Omental fat pad (tissue), 4 donors: ENCODE measurements at places on chromosomes 13 and 19.

DNA sequence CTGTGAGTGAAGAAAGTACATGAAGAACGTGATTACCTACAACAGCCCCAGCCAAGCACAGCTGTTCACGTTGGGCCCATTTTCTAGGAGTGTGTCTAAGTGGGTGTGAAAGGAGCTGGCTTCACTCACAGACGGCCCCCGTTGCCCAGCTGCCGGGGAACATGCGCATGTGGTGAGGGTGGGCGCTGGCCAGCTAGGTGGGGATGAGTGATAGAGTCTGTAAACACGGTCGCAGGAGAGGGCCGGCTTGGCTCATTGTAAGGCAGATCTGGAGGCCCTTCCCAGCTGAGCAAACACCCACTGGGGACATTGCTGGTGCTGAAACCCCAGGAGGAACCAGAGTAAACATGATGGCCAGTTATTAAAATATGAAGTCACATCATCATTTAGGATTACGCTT lies 160.5 kb downstream of the TEX29 start:
- DNase-seq: no peak

- DNase-seq: no peak
Observed at GRCh38 chr19:33300009-33300893, 2.1 kb downstream of the CEBPA start.

DNA sequence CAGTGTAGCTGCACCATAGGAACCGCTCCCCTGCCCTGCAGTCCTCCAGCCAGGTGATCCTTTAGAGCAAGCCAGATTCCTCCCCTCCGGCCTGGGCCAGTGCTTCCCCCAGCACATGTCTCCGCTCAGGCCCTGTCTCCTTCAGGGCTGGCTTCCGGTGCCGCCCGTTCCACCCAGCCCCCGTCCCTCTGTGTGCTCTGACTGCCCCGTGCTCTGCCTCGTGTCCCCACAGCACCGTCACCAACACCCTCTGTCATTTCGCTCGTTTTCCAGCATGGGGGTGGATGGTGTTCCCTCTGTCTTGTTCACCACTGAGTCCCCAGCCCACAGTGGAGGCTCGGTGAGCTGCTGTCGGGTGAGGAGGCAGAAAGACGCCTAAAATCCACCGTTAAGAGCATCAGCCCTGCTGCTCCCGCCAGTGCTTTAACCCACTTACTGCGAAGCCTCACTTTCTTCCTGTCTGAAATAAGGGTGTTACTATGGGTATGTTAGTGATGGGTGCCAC lies 54.5 kb downstream of the TSSK6 start:
- no peak for DNase-seq

GRCh38 chr13:76035711-76036110 lies 399.6 kb downstream of the LMO7 start:
- DNase-seq: no peak

- DNase-seq: no peak
Observed at GRCh38 chr13:102648046-102648445, 46.8 kb downstream of the METTL21C start.

DNA sequence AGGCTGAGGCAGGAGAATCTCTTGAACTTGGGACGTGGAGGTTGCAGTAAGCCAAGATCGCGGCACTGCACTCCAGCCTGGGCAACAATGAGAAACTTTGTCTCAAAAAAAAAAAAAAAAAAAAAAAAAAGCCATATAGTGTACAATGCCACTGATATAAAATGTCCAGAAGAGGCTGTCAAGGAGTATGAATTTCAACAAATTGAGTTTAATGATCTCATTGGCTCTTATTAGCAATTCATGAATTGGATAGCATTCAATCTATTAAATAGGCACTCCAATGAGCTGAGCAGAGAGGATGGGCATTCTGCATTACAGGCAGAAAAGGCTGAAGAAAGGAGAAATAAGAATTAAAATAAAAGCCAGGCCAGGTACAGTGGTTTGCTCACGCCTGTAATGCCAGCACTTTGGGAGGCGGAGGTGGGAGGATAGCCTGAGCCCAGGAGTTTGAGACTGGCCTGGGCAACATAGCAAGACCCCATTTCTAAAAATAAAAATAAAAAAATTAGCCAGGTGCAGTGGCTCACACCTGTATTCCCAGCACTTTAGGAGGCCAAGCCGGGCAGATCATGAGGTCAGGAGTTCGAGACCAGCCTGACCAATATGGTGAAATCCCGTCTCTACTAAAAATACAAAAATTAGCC lies 757 bp upstream of the LMNB2 start:
- DNase-seq: no peak

GRCh38 chr19:31139871-31140505 lies 209.2 kb downstream of the TSHZ3 start:
- DNase-seq: no peak

- DNase-seq: no peak
Observed at GRCh38 chr13:55517312-55517711, 1623.4 kb upstream of the PRR20A start.

- DNase-seq: no peak
Observed at GRCh38 chr19:38047641-38048040, 140.6 kb downstream of the SIPA1L3 start.

DNA sequence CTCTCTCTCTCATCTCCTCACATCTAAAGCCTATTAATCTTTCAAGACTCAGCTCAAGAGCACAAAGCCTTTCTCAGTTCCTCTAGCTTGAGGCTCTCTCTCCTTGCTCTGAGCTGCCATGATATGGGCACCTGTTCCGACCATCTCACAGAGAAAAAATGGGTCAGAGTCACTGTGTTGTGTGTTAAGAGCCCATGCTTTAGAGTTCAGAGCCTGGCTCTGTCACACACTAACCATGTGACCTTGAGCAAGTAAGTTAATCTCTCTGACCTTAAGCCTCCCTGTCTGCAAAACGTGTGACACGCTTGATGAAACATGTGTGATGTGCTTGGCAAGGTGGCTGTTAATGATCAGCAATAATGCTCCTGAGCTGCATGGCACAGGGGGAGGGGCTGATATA lies 245.2 kb downstream of the DLEU7 start:
- no peak for DNase-seq

DNA sequence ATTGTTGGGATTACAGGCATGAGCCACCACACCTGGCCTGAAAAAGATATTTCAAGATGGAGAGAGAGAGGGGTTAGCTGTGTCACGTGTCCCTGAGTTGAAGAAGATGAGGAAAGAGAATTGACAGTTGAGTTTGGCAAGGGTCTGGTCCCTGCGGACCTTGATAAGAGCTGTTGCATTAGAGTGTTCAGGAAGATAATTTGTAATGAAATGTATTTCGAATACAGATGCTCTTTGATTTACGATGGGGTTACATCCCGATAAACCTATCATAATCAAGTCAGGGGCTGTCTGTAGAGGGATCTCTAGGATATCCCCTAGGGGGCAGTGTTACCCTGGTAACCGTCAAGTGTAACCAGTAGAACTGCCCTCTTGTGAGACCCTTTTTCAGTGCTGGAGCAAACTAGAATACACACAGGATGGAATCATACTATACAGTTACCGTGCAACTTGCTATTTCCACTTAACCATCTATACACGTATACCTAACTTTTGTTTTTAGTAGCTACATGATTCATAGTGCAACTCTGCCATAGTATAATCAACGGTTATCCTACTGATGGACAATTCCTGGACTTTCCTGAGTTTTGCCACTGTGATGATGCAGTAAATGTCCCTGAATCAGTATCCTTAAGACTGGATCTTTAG lies 1.5 kb upstream of the ELOF1 start:
- no peak for DNase-seq

DNA sequence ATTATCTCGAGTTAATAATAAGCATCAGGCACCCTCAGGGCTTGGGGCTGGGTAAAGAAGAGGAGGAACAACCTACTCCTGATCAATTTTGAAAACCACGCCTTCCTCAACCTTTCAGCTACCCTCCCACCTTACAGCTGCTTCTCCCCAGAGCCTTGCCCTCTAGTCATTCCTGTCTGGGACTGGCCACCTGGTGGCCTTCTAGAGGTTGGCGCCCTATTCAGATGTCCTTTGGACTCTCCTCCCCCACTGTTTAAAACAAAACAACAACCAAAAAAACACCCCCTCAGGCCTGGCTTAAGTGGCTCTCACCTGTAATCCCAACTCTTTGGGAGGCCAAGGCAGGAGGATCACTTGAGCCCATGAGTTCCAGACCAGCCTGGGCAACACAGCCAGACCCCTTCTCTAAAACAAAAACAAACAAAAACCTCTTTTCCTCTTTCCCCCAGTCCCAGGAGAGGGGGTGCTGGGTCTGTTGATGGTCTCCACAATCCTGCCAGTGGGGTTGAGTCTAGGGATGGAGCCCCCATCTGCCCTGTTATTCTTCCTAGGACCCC lies 62.3 kb downstream of the CCDC70 start:
- DNase-seq: no peak

GRCh38 chr13:110637747-110638146 lies 22.4 kb downstream of the NAXD start:
- no peak for DNase-seq

GRCh38 chr19:23817519-23817918 lies 58.8 kb upstream of the ZNF681 start:
- no peak for DNase-seq

DNA sequence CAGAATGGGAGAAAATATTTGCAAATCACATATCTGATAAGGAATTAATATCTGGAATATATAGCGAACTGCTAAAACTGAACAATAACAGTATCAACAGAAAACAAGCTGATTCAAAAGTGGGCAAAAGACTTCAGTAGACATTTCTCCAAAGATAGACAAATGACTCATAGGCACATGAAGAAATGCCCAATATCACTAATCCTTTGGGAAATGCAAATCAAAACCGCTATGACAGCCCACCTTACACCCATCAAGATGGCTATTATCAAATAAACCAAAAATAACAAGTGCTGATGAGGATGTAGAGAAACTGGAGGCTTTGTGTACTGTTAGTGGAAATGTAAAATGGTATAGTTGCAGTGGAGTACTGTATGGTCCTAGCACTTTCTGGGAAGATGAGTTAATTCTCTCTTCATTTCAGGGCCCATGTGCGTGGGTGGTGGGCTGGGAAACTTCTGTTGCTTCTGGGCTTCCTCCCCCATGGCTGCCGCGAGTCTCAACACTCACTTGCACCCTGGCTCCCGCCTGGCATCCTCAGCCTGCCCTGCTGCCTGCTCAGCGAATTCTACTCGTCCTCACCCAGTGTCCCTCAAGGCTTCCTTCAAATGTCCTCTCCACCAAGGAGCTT lies 12.4 kb upstream of the GJA3 start:
- DNase-seq: no peak

DNA sequence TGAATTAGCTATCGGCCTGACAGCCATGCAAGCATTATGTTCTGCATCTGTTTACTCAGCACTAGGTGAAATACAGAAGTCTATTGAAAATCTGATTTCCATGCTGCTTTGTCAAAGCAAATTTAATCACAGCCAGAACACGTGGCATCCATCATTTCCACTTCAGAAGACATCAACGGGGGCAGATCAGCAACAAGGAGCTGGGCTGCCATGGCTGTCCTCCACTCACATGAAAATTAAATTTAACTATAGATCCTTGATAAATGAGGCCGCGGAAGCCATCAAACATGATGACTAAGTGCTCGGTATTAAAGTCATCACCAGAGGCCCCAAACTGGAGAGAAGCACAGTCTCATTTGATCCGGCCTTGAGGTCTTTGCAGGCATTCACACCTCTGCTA lies 443.5 kb downstream of the HS6ST3 start:
- DNase-seq: no peak

DNA sequence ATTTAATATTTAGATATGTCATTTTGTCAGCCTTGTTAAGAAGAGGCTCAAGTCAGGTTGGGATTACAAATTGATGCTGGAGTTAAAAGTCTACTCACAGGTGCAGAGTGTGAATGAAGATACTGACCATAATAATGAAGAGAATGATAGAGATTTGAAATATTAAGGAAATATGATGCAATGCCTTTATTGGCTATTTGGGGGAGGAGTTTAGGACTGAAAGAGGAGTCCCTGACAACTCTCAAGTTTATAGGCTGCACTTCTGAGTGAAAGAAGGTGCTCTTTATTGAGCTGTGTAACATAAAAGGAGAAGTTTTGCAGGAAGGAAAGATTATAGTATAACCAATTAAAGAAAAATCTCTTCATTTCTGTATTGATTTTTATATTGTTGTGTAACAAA lies 827.7 kb upstream of the PCDH9 start:
- DNase-seq: no peak

- DNase-seq: no peak
Observed at GRCh38 chr13:50843257-50844083, at the start of gene DLEU7. DLEU7 (minus strand) TSS chr13:50843692; CDS start chr13:50843646, 46 bp downstream.

GRCh38 chr19:39749981-39750380 lies 12.2 kb upstream of the CLC start:
- DNase-seq: no peak

GRCh38 chr13:46903748-46904147 lies 6.9 kb upstream of the HTR2A start:
- no peak for DNase-seq

- no peak for DNase-seq
Observed at GRCh38 chr13:79290595-79291244, 115.3 kb downstream of the RBM26 start.

DNA sequence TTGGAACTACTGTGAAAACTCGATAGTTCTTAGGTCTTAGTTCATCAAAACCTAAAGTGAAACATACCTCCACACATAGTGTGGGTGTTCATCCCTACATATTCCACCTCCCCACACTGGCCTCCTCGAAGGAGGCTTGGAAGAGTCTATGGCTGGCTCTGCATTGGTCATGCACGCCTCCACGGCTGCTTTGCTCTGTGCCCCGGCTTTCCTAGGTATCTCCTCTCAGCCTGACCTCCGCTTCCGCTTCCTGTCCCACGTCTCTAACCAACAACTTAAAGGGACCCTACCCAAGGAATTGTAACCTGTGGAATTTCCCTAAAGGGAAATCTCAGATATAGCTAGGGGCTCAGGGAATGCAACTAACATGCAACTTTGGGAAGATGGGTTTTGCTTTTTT lies 79.7 kb upstream of the MBNL2 start:
- DNase-seq: no peak

- no peak for DNase-seq
Observed at GRCh38 chr13:58151452-58151851, 519.9 kb downstream of the PCDH17 start.

- DNase-seq: no peak
Observed at GRCh38 chr19:16394681-16395375, 70.2 kb downstream of the KLF2 start.

GRCh38 chr19:30851646-30852045 lies 479.5 kb downstream of the ZNF536 start:
- DNase-seq: no peak

DNA sequence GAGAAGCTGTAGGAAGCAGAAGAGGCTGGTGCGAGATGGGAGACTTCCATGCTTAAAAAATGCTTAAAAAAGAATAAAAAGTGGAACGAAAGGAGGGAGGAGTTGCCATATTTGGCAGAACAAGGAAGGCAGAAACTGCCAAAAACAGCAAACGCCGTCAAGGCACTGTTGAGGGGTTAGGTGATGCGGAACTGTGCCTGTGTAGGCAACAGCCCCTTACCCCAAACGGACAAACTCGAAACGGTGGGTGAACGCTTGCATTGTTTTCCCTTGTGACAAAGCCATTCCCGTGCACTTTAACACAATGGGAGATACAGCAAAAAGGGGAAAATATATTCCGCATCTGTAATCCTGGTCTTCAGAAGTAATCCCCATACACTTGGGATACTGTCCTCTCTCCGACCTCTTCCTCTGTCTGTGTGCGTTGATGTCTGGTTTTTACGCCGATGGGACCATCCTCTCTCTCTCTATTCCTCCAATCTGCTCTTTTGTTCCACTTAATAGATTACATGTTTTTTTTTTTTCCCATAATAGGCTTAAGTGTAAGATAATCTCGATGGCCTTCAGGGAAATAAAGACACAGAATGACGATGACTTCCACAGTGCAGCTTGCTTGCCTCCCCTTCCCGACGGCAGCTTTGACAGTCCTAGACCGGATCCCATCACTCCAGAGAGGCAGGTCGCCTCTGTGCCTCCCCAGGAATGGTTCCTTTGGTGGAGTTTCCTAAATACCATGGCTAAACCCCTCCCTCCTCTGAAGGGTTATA lies 132.7 kb upstream of the RNF113B start:
- no peak for DNase-seq
